ENCODE measurements at places on chromosomes 13 and 19. TPM values are rescaled to one million over a fixed set of nuclear protein-coding genes. Genes with fewer than 3 reads are reported as not detected.

The FOSB gene
- total RNA-seq = 8.7 TPM

The LSR gene
- 9.1 TPM for total RNA-seq

The ZSCAN5A gene
- total RNA-seq = 8.4 TPM

The ZNF146 gene
- total RNA-seq = 134 TPM

The PDE4C gene
- total RNA-seq = 0.48 TPM

The PDCD2L gene
- 31.8 TPM for total RNA-seq

The RGS9BP gene
- 0.35 TPM for total RNA-seq

The CFD gene
- 10.1 TPM for total RNA-seq

The NLRP7 gene
- not detected for total RNA-seq

The PHLDB3 gene
- total RNA-seq = 9.2 TPM

The TJP3 gene
- 0.47 TPM for total RNA-seq

The CACNG7 gene
- 9.2 TPM for total RNA-seq

The HAUS5 gene
- total RNA-seq = 18.6 TPM

The HNRNPM gene
- 253 TPM for total RNA-seq

The ZSCAN4 gene
- not detected for total RNA-seq

The ERICH4 gene
- not detected for total RNA-seq

The C19orf73 gene
- 0.82 TPM for total RNA-seq

The PSG5 gene
- total RNA-seq = 0.74 TPM

The ETV2 gene
- 2.2 TPM for total RNA-seq

The CCDC106 gene
- 16.7 TPM for total RNA-seq

The ATP1A3 gene
- total RNA-seq = 5.9 TPM

The ZNF136 gene
- total RNA-seq = 1.5 TPM

The ZNF560 gene
- not detected for total RNA-seq

The SLC25A41 gene
- total RNA-seq = 0.14 TPM

Data from A549 treated with dexamethasone at 1 μM for 4 hours (cell line).